ENCODE measurements at places on chromosomes 12 and 14.

GRCh38 chr14:74239848-74240793 lies 872 bp downstream of the VSX2 start:
- no peak for DNase-seq

DNA sequence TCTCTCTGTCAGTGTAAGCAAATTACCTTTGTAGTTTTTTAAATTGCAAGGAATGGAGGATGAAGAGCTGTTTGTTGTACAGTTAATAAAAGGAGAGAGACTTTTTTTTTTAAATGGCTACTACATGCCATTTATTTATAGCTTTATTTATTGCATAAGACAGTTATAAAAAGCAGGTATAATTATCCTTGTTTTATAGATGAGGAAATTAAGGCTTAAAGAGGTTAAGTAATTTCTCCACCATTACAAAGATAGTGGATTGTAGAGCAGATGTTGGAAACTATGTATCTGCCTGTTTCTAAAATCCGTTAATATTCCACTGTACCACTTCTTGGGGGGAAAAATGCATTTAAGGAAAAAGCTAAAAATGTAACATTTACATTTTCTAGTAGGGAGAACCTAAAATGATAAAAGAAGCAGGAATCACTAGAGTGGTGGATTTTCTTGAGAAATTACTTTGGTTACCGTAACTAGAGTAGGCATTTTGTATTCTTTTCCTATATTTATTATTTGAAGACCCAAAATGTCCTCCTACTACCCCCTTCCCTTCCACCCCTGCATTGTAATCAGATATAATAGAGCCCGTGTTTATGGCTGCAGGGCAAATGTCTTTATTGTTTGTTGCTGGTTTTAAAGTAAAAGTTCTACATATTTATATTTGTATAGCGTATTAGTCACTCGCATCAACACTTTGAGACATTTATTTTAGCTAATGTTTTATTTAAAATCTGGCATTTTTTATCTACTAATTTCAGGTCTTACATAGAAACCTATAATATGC lies 2.3 kb downstream of the SNAPC1 start:
- peak; percentile 16 for DNase-seq

DNA sequence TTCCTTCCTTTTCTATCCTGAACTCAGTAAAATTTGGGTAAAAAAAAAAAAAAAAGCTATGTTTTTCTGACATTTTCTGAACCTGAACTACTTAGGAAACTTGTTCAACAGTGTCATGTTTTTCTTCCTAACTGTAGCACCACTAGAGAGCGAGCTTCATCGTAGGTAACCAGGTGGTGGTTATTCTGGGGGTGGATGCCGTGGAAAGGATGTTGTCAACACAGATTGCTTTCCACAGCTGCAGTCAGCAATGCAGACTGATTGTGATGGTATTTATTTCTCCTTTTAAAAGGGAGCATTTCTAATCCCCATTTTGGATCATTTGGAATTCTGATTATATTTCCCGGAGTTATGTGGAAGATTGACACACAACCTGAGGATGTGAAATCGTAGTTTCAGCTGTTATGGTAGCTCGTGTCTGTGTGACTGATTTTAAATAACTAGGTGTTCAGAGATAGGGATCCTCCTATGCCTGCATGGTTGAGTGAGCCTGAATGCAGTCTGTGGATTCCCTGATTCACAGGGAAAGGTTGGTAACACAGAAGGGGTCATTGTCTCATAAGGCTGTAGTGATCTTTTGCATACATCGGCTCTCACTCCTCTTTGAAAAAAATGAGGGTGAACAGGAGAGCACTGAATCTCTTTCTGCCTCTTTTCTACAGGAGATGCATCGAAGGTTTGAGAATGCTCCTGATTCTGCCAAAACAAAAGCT lies 113.2 kb downstream of the ERC1 start:
- no peak for DNase-seq

DNA sequence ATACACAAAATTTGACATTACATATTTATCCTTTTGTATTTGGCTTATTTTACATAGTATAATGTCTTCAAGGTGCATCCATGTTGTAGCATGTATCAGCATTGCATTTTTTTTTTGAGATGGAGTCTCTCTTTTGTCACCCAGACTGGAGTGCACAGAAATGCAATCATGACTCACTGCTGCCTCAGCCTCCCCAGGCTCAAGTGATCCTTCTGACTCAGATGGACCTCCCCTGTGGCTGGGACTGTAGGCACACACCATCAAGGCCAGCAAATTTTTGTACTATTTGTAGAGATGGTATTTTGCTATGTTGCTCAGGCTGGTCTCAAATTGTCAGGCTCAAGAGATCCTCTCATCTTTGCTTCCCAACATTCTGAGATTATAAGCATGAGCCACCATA lies 214.4 kb upstream of the ALG10B start:
- no peak for DNase-seq

- no peak for DNase-seq
These were observed 56.2 kb downstream of the NTF3 start for GRCh38 chr12:5487948-5488625.

- DNase-seq = peak; percentile 39
These were observed 180.8 kb downstream of the ERC1 start for GRCh38 chr12:1171657-1172408.

DNA sequence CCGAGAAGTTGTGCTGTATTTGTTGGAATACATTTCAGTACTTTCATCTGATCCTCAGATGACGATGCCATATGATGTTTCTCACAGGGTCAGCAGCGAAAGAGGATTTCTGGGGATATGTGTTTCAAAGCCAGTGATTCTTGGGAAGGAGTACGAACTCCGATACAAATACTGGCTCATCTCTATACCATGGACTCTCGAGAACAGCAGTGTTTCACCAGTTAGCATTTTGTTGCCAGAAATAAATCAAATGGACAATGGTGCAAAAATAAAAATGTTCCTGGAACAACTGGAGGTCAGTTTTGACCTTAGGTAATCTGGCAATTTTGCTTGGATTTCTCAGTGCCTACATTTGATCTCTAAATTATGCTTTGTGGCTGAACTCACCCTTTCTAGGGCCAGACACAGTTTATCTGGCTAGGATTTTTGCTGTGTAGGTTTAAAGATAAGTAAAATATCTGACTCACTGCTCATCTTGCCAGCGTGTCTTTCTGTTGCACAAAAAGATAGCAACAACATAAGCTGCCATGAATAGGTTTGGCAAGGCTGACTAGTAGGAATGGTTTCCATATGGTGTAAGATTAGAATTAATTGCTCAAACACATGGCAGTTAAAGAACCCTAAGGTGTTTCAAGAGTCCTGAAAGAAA lies 11.0 kb upstream of the MGP start:
- peak; percentile 96 for DNase-seq

- DNase-seq = no peak
These were observed 76.0 kb downstream of the KCNK13 start for GRCh38 chr14:90137807-90138206.

DNA sequence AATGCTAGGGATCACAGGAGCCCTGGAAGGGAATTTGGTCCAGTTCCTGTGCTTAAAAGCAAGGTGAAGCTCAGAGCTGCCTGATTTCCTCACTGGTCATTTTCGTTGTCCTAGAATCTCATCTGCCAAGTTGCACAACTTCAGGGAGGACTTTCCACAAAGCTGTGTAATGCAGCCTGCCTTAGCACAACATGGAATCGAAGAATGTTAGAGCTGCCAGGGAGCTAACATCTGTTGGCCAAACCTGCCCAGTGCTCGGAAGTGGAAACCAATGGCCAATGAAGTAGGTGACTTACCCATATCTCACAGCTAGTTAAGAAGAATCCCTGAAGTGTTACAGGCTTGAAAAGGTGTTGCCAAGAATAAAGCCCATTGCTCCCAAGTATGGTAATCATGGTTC lies 79.9 kb upstream of the SSTR1 start:
- DNase-seq = no peak

DNA sequence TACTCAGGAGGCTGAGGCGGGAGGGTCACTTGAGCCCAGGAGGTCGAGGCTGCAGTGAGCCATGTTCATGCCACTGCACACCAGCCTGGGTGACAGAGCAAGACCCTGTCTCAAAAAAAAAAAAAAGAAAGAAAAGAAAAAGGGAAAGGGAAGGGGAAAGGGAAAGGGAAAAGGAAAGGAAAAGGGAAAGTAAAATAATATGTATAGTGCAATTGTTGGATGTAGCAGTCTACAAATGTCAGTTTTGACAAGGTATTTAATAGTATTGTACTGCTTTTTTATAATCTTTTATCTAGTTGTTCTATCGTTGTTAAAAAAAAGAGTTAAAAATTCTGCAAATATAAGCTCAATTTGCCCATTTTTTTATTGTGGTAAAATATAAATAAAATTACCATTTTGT lies 67.3 kb downstream of the SLC2A13 start:
- DNase-seq = no peak

All from hematopoietic multipotent progenitor cell treated with erythropoietin and hydrocortisone succinate and interleukin-3 and kit ligand, for 8 days (in vitro differentiated cells).